ENCODE measurements at places on chromosomes 3 and 15.

DNA sequence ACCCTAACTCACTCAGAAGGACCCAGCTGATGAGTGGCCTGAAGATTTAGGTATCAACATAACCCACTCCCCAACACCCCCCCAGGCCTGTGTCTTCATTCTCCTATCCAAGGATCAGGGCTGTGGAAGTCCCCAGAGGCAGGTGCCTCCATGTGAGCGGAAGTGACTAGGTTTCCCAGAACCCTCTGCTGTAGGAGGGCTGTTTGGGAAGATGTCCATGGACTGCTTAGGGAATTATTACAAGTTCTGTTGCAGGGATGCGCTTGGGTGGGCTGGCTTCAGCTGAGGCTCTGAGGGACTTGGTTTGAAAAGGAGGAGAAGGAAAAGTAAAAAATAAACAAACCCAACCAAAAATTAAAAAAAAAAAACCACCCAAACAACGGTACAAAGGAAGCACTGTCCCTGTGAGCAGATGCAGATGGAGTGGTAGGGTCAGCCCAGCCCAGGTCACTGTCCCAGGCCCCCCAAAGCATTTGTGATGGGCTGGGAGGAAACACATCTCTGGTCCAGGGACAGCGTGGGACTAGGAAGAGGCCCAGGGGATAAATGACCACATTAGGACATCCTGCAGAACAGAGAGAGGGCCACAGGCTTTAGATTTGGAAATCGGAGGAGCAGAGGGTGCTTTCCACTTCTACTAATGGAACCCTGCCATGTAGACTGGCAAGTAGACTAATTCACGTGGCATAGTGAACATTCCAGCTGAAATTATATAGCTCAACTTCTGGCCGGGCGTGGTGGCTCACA is 12.2 kb upstream of the APOD start:
- DNase-seq, result no peak

DNA sequence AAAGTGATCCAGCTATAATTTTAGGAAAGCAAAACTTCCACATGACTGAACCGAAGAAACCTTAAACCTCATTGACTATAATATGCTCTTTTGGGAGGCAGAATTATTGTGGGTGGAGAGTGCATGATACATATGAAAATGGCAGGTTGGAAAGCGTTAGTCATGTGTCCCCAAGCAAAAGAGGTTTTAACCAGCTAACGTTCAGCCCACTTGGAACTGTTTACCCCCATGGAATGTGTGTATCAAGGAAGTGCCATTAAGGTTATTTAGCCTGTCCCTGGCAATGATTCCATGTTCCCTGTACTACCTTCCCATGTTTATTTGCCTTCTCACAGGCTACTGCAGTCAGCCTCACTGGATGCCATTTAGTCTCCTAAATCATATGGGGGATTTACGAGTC is 44.1 kb upstream of the LRRC58 start:
- no peak for DNase-seq

- DNase-seq, result no peak
Measured at GRCh38 chr3:184601576-184602371, 40.2 kb downstream of the EPHB3 start.

- no peak for DNase-seq
Measured at GRCh38 chr3:115498421-115498820, 124.9 kb upstream of the GAP43 start.

GRCh38 chr15:44082558-44083157 is 112.4 kb downstream of the FRMD5 start:
- no peak for DNase-seq

GRCh38 chr3:197001972-197002700 is 27.5 kb downstream of the MELTF start:
- no peak for DNase-seq

- no peak for DNase-seq
Measured at GRCh38 chr3:168889666-168890065, 773.8 kb downstream of the MECOM start.

All from activated T-cell treated with anti-CD3 and anti-CD28 coated beads for 1 hour (primary cell).